Stimulated activated CD4-positive, alpha-beta T cell treated with anti-CD3 and anti-CD28 coated beads, Interleukin-4, amount 100 ng/mL, for 1 hour (primary cell): ENCODE measurements at places on chromosomes 5 and 9.

DNA sequence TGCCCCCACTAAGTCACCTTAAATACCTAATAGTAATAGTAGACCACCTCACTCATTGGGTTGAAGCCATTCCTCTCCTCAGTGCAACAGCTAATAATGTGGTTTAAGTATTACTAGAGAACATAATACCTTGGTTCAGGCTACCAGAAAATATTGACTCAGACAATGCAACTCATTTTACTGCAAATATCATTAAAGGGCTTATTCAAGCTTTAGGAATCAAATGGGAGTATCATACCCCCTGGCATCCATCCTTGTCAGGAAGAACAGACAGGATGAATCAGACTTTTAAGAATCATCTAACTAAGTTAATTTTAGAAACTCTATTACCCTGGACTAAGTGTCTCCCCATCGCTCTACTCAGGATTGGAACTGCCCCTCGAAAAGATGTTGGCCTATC is 6.8 kb upstream of the RNF180 start:
- no peak for DNase-seq

GRCh38 chr5:62256161-62257019 is 49.6 kb upstream of the KIF2A start:
- DNase-seq = no peak

- no peak for DNase-seq
These were observed 443.4 kb upstream of the CD180 start for GRCh38 chr5:67639976-67640375.

DNA sequence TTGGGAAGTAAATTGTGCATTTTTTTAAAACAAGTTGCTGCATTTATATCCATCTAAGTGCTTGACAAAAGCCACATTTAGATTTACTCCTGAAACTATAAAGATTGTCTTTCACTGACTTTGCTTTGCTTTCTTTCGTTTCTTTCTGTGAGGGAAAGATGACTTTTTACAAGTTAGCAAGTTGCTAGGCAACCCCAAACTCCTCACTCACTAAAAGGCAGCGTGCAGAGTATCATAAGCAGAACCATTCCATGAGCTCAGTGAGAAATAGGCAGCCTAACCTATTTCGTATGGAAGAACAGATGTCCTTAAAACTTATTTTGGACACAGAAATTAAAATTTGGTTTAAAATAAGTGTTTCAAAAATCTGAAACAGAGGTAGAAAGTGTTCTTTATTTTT is 29.0 kb downstream of the KLF9 start:
- no peak for DNase-seq

- no peak for DNase-seq
These were observed 48.8 kb downstream of the TARS1 start for GRCh38 chr5:33489481-33490067.

GRCh38 chr5:17411436-17412402 is 86.3 kb upstream of the TAF11L2 start:
- no peak for DNase-seq

- DNase-seq = no peak
These were observed 2.3 kb downstream of the COL27A1 start for GRCh38 chr9:114157516-114158176.

GRCh38 chr9:9992936-9993335 is 619.9 kb downstream of the PTPRD start:
- no peak for DNase-seq

DNA sequence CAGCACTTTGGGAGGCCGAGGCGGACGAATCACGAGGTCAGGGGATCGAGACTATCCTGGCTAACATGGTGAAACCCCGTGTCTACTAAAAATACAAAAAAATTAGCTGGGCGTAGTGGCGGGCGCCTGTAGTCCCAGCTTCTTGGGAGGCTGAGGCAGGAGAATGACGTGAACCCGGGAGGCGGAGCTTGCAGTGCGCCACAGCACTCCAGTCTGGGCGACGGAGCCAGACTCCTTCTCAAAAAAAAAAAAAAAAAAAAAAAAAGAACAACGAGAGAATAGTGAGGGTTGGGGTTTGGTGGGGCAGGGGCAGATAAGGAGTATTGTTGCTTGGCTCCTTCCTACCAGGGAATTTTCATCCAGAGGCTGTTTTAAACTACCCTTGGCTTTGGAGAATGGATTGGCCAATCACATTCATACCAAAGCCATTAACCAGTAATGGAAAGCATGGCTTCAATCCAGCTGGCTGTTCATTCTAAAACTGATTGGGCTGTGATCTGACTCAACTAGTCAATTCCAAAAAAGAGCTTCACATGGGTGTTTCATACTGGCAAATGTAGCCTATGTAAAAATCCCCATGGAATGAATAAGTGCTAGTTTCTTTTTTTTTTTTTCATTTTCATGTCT is 64.4 kb downstream of the PLCXD3 start:
- no peak for DNase-seq

GRCh38 chr9:109382182-109382581 is 61.3 kb upstream of the EPB41L4B start:
- no peak for DNase-seq

GRCh38 chr9:35923927-35924763 is 14.9 kb downstream of the SPAAR start:
- peak; percentile 42 for DNase-seq

- DNase-seq = no peak
These were observed 221.6 kb downstream of the MAT2B start for GRCh38 chr5:163727028-163727427.

DNA sequence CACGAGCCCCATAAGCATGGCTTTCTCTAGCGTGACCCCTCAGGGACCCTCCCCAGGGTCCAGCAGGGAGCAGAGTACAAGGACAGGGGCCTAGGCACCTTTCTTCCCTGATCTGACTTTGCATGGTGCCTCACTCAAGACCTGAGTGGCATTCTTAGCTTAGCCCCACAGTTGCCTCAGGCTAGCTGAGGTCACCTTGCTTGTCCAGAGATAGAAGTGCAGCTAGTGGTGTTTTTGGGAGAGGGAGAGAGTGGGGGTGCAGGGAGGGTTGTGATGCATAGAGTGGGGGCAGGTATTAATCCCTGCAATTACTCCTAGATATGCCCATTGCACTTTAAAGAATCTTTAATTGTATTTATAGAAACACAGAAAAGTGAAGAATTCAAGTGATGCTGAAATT is 8.4 kb upstream of the TRIO start:
- DNase-seq = no peak

DNA sequence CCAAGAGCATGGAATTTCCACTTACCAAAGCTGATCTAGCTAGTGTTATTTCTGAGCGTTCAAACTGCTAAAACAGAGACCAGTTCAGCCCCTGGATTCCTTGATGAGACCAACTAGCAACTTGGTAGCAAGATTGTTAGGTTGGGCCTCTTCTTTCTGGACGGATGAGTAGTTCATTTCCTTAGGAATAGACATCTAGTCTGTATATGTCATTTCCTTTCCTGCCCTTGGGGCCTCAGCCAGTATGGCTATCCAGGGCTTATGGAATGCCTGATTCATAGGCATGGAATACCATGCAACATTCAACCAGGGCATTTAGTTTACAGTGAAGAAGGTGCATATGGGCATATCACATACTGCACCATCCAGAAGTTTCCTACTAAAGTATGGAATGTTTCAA is 14.5 kb upstream of the LPAR1 start:
- no peak for DNase-seq

DNA sequence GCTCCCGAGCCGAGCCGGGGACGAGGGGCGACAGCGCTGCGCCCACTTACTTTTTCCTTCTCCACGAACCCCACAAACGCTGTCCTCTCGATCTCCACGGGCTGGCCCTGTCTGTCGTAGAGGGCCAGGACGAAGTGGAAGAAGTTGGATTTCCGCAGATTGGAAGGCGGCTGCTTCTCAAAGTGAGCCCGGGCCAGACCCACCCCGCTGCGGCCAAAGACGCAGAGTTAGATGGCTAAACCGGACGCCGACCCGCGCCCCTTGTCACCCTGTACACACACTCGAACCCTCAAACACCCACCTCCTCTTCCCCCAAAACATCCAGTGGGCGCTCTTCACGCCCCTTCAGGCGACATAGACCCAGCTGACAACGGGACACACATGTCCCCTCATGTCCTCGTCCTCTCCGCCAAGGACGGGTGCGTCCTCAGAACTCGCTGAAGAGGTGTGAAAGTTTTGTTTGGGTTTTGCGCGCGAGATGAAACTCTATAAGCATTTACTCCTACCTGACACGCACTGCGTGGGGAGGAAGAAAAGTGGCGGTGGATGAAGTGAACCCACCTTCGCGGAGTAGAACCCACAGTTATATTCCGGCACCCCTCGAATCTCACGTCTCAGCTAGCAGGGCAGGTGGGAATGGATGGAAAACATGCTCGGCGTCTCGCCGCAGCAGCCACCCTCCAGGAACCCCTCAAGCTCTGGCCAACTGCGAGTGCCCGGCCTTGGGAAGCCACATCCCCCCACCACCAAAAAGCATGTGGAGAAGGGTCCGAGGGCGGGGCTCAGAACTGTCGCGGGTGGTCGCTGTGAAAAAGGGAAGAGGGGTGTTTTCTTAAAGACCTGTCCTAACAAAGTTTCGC is 2.6 kb downstream of the EBF1 start:
- no peak for DNase-seq

GRCh38 chr5:14513266-14513665 is 68.3 kb upstream of the OTULINL start:
- DNase-seq = no peak

DNA sequence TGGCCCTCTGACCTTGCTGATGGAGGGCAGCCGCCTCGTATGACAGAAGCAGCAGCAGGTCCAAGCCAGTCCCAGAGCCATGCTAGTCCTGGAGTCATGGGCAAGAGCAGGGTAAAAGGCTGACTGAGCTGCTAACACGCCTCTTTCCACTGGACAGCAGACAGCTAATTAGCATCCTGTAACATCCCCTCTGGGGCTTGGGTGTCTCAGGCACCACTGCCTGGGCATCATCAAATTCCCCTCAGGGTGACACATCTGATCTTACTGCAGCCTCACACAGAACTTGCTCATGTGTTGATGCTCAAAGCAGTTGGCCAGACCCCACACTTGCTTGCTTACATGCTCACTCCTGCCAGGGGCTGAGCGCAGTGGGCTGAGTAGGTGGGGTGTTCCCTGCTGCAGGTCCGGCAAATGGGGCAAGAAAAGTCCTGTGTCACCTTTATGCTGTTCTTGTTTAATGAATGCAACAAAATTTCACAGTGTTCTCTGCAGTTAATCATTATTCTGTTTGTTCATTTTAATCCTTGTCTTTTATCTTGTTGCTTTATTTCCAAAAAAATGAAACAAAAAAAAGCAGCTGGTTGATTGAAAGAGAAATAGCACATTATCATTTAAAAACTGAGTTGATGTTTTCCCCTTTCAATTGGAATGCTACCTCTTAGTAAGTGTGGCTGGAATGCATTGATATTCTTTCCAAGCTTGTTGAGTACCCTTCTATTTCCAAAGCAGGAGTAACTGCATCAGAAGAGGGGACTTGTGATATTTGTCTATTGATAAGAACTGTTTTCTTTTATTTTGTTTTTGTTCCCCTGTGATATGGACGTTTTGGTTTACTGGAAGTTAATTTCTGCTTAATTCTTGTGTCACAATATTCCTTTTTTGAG is 254.1 kb downstream of the CDH18 start:
- no peak for DNase-seq

GRCh38 chr9:126853667-126854066 is 6.8 kb upstream of the ZBTB34 start:
- DNase-seq = no peak

DNA sequence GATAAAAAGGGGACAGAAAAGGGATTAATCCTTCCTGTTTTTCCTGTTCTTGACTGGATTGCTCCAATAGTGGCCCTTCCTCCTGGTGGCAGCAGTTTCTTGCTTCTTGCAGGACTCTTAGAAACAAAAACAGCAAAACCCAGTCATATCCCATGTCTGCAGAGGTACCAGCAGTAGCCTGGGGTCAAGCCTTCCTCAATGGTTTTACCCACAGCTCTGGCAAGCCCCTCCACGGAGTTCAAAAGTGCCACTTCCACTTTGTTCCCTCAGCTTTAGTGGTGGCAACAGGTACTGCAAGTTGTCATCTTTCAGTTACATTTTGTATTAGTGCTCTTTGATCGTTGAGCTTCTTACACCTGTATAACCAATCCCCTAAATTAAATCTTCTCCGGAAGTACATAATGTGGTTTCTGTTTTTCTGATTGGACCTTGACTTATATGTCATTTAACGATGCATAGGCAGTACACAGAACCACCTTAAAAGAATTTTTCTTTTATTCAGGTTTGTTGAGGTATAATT is 8.7 kb upstream of the RANBP6 start:
- no peak for DNase-seq

DNA sequence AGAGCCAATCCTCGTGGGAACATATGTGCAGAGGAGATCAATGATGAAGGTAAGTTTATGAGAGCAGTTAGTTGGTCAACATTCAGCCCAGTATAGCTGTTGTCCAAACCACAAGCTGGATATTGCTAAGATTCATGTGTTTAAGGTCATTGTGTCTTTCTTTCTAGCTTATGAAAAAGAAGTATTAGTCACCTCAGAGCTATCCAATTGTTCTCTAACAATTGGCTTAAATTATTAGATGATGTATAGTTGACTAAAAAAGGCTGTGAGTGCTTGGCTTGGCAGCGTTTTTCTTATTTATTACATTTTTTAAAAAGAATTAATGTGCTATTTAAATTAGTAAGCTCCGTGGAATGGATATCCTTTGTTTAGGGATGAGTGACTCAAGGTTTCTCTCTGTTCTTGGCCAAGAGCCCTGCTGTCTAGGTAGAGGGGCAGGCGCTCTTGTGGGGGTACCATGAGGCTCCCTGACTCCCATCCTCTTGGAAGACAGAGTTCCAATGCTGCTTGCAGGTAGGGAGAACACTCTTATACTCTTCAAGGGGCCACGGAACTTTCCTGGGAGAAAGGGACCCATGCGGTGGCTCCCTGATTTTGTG is 487.4 kb downstream of the IRX1 start:
- no peak for DNase-seq

DNA sequence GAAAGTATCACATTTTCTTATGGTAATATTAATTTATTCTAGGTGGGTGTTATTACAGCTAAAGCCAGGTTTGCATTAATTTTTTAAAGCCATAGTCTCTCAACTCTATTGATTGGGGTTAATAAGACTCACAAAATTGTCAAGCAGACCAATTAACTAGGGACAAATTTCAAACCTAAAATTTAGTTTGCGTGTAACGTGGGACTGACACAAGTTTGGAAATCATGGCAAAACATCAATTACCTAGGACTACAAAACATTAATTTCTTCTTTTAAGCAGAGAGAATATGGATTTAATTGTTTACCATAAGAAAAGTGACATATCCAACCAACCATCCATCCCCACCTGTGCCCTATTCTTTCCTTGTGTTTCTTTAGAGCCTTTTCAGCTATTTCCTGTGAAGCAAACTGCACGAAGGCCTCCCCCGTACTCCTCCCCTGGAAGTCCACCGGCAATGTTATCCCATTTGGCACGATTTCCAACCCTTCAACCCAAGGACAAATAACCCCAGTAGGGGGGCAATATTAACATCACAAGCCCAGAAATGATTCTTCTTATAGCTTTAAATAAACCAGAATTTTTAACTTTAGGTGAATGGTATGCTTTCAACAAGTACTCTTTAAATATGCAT is 4.4 kb downstream of the HNRNPH1 start:
- no peak for DNase-seq

- DNase-seq = no peak
These were observed 87.4 kb downstream of the ZNF608 start for GRCh38 chr5:124658867-124659557.
